ENCODE measurements at places on chromosomes 7 and 10.

- no peak for DNase-seq
Observed at GRCh38 chr7:114903131-114903530, 18.8 kb upstream of the MDFIC start.

DNA sequence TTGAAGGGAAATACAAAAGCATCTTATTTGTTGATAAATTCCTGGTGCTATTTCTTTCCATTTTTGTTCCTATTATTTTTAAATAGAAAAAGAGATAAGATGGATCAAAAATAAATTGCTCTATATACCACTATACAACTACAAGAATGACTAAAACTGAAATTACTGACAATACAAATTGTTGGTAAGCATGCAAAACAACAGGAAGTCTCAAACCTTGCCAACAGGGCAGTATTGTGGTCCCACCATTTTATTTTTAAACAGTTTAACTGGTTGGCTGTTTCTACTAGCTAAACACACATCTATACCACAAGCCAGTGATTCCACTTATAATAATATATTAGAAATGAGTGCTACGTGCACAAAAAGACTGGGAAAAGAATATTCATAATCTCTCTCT is 213.0 kb downstream of the JAZF1 start:
- DNase-seq = no peak

- DNase-seq = no peak
Observed at GRCh38 chr10:132386419-132386831, 10.6 kb upstream of the PWWP2B start.

- peak; percentile 21 for DNase-seq
Observed at GRCh38 chr7:151087245-151088018, 1.2 kb downstream of the AGAP3 start.

- no peak for DNase-seq
Observed at GRCh38 chr7:156152390-156152789, 340.1 kb upstream of the SHH start.

DNA sequence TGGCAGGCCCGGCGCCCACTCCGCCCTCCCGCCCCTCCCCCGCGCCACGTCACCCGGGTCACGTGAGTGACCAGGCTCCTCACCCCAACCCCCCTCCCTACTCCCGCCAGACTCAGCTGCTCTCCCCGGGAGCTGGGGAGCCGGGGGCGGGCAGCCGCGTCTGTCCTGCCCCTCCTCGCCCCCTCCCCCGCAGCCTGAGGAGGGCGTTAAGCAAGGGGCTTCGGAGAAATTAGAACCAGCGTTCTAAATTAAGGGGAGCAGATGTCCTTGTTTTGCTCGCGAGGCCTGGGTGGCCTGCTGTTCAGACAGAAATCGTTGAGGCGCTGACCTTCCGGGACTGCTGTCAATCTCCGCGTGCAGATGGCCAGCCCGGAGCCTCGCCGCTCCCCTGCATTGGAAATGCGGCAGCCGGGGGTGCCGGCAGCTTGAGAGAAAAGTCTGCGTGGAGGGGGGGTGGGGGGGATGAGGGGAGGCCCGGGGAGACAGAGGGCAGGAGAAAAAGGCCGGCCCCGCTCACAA is 102.2 kb upstream of the ZNF438 start:
- peak; percentile 61 for DNase-seq

All from CD4-positive, alpha-beta T cell treated with Interleukin-15 for 4 hours (primary cell).